ENCODE measurements at places on chromosomes 7 and 10. TPM values are rescaled to one million over a fixed set of nuclear protein-coding genes. Genes with fewer than 3 reads are reported as not detected.

NODAL gene
- total RNA-seq, result not detected

VWDE gene
- total RNA-seq, result not detected

DMBT1 gene
- 1.2 TPM for total RNA-seq

CRYGN gene
- total RNA-seq, result 1.5 TPM

ENKUR gene
- not detected for total RNA-seq

FZD1 gene
- total RNA-seq, result 5.3 TPM

ZC3HAV1L gene
- 13.6 TPM for total RNA-seq

ARMC3 gene
- not detected for total RNA-seq

SPDYE16 gene
- not detected for total RNA-seq

ZMYND11 gene
- 68.0 TPM for total RNA-seq

NRP1 gene
- 249 TPM for total RNA-seq

CD36 gene
- total RNA-seq, result 2,225 TPM

TNKS2 gene
- 33.7 TPM for total RNA-seq

GPR26 gene
- total RNA-seq, result not detected

ARID5B gene
- total RNA-seq, result 126 TPM

ZPBP gene
- not detected for total RNA-seq

PLPP4 gene
- not detected for total RNA-seq

RARRES2 gene
- total RNA-seq, result 210 TPM

DLX5 gene
- 0.22 TPM for total RNA-seq

CARD11 gene
- 0.42 TPM for total RNA-seq

EGFR gene
- total RNA-seq, result 80.9 TPM

LMTK2 gene
- 10.2 TPM for total RNA-seq

TAS2R5 gene
- total RNA-seq, result 1.1 TPM

PDZD7 gene
- total RNA-seq, result 0.55 TPM

ACTL6B gene
- total RNA-seq, result not detected

PRXL2A gene
- 500 TPM for total RNA-seq

SKIDA1 gene
- total RNA-seq, result 0.58 TPM

MCM10 gene
- total RNA-seq, result 1.2 TPM

PRSS1 gene
- total RNA-seq, result 5.0 TPM

CDC14C gene
- not detected for total RNA-seq

LGI1 gene
- not detected for total RNA-seq

ZNF239 gene
- 5.5 TPM for total RNA-seq

INHBA gene
- 1.00 TPM for total RNA-seq

LRMDA gene
- 26.6 TPM for total RNA-seq

TPST1 gene
- 21.8 TPM for total RNA-seq

EBF3 gene
- total RNA-seq, result 28.6 TPM

LMBR1 gene
- total RNA-seq, result 69.2 TPM

PKD1L1 gene
- 0.58 TPM for total RNA-seq

BICC1 gene
- 17.0 TPM for total RNA-seq

ATP5F1C gene
- 206 TPM for total RNA-seq

TECTB gene
- total RNA-seq, result not detected

LDB3 gene
- total RNA-seq, result 1.3 TPM

POLD2 gene
- 60.2 TPM for total RNA-seq

VSTM4 gene
- total RNA-seq, result 41.7 TPM

GPER1 gene
- 8.1 TPM for total RNA-seq

PTPN12 gene
- 111 TPM for total RNA-seq

OPN1SW gene
- total RNA-seq, result not detected

CHRM2 gene
- not detected for total RNA-seq

RASA4B gene
- 16.3 TPM for total RNA-seq

PRPS1L1 gene
- not detected for total RNA-seq

All from mesenteric fat pad (tissue), 1 donor.